ENCODE measurements at places on chromosomes 4 and X.

- DNase-seq, result no peak
Observed at GRCh38 chr4:172986114-172986513, 182.5 kb upstream of the GALNT7 start.

DNA sequence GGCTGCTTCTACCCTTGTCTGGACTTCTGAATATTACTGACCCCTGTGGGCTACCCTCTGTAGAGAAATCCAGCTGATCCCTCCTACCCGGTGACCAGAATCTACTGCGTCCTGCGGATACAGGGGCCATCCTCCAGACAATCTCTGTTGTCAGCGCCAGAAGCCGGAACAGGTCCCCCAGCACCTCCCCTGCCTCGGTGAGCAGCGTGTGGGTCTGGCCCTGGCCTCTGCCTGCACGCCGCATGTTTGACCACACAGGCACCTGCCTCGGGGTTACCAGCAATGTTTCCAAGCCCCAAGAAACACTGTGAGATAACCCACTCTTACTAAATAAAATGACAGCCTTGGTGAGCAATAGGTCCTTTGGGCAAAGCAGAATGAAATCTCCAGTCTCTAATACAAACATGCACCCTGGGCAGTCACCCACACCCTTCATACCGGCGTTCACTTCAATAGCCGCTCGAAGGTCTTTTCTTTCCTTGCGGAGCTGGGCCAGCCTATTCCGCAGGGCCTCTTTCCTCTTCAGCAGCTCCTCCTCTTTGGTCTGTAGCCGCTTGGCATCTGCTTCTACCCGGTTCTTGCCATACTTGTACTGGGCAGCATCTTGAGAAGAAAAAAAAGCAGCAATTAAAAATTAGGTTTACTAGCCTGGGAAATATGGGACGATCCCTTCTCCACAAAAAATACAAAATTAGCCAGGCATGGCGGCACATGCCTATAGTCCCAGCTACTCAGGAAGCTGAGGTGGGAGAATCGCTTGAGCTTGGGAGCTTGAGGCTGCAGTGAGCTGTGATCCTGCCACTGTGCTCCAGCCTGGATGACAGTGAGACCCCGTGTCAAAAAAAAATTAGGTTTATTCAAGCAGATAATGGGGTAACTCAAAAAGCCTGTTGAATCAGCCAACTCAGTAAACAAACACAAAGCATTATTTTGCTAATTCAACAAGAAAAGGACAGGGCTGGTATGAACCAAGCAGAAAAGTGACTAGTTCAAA lies 165.1 kb downstream of the AFAP1 start:
- no peak for DNase-seq

- DNase-seq, result no peak
Observed at GRCh38 chrX:132948648-132949260, 9.7 kb downstream of the HS6ST2 start.

DNA sequence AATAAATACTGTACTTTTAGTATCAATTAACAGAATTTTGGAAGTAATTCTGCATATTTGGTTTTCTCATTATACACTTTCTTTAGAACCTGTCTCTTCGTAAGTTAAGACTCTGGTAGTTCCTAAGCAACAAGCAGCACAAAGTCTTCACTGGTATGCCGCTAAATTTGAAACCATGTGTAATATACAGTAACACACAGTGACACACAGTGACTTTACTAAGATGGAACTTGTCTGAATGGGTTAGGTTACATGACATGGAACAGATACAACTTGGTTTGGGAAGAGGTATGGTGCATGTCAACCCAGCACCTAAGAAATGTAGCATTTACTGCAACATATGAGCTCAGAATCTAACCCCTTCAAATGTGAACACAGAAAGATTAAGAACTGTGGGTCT lies 83.5 kb upstream of the PRSS48 start:
- no peak for DNase-seq

DNA sequence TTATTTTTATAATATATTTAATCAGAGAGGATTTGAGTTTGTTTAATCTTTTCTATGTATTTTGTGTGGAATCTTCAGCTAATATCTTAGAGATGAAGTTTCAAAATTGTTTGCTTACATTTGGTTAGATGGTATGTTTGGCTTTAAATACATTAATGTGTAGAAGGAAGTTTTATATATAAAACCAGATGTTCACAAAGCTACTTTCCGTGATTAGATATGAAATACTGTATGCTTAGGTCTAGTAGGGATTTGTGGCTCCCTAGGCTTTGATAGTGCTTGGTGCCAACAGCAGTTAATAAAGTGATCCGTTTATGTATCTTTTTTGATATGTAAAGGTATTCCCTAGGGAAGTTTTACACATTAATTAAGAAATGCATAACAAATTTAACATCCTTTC lies 223.0 kb downstream of the ARHGAP10 start:
- DNase-seq, result no peak
